ENCODE measurements at places on chromosomes 2 and 18. TPM values are rescaled to one million over a fixed set of nuclear protein-coding genes. Genes with fewer than 3 reads are reported as not detected.
A peak's percentile ranks its signal among the peaks of the same experiment; 100 is the strongest.

DNA sequence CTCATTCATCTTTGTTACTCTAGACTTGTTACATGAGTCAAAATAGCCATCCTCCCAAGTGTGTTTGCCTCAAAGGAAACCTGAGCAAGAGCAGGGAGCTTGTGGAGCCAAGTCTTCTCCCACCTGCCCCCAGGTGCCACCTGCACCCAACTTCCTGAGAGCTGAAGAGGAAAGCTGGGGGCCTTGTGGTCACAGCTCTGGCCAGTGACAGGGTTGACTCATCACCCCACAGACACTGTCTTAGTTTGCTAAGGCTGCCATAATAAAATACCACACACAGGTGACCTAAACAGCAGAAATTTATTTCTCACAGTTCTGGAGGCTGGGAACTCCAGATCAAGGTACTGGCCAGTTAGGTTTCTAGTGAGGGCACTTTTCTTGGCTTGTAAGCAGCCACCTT, 99.6 kb downstream of the TPGS2 start:
- peaks cover 6% of the 10 kb centered on the region for H3K36me3 ChIP-seq
- H3K4me3 ChIP-seq: no peak overlapping the region
- DNase-seq: no peak
- H3K27me3 ChIP-seq: no peaks in the 10 kb centered on the region
- no peak overlapping the region for H3K27ac ChIP-seq

GRCh38 chr2:45794134-45794617, 142.7 kb downstream of the PRKCE start:
- DNase-seq: peak; percentile 68
- no peaks in the 10 kb centered on the region for H3K36me3 ChIP-seq
- H3K27me3 ChIP-seq: no peaks in the 10 kb centered on the region

Gene TUBA4B
- not detected for total RNA-seq

DNA sequence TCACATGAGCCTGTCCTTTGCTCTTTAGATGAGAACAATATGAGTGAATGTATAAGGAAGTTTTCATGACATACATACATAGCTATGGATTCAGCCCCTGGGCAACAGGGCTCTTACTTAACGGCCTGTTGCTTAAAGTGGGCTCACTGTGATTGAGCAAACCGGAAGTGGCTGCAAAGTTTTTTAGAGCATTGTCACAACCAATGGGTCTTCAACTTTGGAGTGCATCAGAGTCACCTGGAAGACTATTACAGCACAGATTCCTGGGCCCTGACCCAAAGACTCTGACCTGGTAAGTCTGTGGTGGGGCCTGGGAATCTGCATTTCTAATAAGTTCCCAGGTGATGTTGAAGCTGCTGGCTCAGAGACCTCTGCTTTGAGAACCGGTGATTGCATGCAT, 106.3 kb upstream of the SEC11C start:
- no peaks in the 10 kb centered on the region for H3K27me3 ChIP-seq
- no peak overlapping the region for H3K27ac ChIP-seq
- no peak overlapping the region for H3K4me3 ChIP-seq
- DNase-seq: no peak
- no peaks in the 10 kb centered on the region for H3K36me3 ChIP-seq

Gene ACSL3
- 163 TPM for total RNA-seq

- no peak overlapping the region for H3K27ac ChIP-seq
- H3K27me3 ChIP-seq: no peaks in the 10 kb centered on the region
- no peaks in the 10 kb centered on the region for H3K4me1 ChIP-seq
- DNase-seq: no peak
Observed at GRCh38 chr2:106183101-106183696, 10.9 kb downstream of the UXS1 start.

DNA sequence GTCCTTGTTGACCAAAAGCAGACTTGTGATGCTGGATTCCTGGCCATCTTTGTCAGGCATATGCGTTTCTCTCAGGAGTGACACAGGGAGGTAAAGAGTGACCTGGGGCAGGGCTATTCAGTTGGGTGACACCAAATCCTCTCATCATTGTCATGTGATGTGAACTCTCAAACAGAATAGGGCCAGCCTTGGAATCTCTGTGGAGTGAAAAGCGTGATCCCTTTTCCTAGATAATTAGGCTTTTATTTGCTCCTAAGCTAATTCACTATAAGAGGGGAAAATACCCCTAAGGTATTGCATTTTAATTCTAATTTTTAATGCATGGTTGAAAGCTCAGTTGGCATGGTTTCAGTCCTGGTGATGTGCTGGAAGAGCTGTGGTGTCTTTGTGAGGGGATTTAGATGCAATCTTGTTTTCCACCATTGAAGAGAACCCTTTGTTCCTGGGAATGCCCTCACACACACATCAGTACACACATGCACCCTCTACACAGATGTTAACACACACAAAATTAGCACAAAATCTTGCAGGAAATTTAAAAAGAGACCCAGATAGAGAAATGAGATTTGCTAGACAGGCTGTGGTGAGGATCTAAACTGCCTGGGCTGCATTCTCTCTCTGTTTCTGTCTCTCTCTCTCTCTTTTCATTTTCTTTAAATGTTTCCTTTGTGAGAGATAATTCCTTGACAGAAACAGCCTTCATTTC, 349.9 kb downstream of the TSN start:
- no peak overlapping the region for H3K27ac ChIP-seq
- DNase-seq: no peak
- peaks cover 10% of the 10 kb centered on the region for H3K4me1 ChIP-seq
- H3K27me3 ChIP-seq: peaks cover 4% of the 10 kb centered on the region
- no peak overlapping the region for H3K4me3 ChIP-seq
- no peaks in the 10 kb centered on the region for H3K36me3 ChIP-seq

All from astrocyte (in vitro differentiated cells and primary cell).